Stimulated activated CD8-positive, alpha-beta memory T cell treated with anti-CD3 and anti-CD28 coated beads, Interleukin-4, amount 100 ng/mL, for 1 hour (primary cell): ENCODE measurements at places on chromosomes 11 and 22.

DNA sequence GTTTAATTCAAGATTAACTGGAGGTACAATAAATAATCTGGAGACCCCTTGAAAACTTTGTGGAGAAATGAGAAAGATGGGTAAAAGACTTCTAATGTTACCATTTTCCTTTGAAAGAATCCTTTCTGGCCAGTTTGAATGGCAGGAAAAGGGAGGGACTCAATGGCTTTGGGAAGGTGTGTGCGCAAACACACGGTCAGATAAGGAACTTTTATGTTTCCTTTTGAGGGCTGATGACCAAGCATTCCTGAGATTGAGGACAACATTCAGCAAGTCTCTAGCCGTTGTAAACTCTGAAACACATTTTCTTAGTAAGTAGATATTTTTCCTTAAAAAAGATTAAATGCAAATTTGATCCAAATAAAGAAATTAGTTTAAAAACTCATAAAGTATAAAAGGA is 909.7 kb upstream of the TENM4 start:
- no peak for DNase-seq

DNA sequence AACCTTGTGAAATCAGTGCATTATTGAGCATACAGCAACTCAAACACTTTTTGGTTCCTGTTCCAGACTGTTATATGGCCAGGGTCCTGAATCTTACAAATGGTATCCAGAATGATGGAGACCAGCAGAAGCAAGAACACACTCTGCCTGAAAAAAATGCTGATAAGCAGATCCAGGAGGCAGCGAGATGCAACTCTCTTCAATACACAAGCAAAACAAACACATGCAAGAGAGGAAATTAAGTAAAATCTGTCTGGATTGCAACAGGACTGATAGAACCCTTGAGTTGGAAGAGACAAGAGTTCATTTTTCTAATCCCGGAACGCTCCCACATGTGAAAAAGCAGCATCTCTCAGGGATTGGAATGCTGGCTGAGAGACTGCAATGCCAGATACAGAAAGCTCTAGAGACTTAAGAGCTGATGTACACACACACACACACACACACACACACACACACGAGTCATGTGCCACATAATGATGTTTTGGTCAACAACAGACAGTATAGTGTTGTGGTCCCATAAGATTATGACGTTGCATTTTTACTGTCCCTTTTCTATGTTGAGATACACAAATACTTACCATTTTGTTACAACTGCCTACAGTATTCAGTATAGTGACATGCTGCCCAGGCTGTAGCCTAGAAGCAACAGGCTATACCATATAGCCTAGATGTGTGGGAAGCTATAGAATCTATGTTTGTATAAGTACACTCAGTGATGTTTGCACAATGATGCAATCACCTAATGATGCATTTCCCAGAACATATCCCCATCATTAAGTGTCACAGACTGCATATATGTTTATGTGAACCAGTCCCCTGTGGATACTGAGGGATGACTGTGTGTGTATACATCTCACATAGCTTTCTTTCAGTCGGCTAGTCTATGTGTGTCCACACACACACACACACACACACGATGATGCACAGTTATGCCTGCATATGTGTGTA is 406.6 kb downstream of the LARGE1 start:
- DNase-seq = no peak

DNA sequence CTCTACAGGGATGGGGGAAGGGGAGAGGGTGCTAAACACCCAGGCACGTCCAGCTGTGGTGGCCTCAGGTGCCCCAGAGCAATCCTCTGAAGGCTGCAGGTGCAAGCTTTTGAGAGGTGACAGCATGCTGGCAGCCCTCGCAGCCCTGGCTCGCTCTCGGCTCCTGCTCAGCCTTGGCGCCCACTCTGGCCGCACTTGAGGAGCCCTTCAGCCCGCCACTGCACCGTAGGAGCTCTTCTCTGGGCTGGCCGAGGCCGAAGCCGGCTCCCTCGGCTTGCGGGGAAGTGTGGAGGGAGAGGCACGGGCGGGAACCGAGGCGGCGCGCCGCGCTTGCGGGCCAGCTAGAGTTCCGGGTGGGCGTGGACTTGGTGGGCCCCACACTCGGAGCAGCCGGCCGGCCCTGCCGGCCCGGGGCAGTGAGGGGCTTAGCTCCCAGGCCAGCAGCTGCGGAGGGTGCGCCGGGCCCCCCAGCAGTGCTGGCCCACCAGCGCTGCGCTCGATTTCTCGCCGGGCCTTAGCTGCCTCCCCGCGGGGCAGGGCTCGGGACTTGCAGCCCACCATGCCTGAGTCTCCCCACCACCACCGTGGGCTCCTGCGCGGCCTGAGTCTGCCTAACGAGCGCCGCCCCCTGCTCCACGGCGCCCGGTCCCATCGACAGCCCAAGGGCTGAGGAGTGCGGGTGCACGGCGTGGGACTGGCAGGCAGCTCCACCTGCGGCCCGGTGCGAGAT is 112.1 kb downstream of the TRIM29 start:
- no peak for DNase-seq

DNA sequence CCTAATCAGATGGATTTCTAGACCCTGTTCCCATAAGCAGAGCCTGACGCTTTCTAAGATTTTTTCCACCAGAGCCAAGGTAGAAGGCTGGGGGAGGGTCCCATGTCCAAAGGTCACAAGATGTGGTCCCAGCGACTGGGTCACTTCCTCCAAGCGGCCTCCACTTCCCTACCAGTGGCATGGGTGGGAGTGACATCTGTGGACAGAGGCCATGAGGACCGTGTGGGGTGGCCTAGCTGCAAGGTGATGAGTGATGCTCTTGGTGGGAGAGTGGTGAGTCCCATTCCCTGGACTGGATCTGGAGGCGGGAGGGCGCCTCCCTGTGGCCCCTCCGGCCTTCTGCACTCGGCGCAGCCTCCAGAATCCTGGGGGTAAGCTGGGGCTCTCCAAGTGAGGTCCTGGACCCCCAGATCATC is 32.4 kb upstream of the PRR5 start:
- DNase-seq = no peak

DNA sequence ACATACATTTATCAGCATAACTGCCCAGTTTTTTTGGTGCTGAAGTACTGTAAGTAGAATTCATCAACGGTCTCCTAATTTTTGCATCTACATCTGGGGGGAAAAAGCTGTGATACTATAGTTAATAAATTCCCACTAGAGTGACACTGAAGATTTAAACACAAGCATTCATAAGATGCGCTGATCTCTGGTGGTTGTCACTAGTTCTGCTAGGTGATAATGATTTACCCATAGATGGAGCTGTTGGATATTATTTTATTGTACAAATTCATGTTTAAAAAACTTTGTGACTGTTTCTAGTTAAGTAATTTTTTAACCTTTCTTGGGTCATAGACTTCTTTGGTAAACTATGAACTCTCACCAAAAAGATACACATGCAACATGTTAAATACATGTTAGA is 106.6 kb downstream of the EMSY start:
- no peak for DNase-seq

- no peak for DNase-seq
Observed at GRCh38 chr11:67040147-67040546, 16.5 kb upstream of the RHOD start.

GRCh38 chr11:128399251-128400121 is 187.9 kb downstream of the ETS1 start:
- DNase-seq = no peak

DNA sequence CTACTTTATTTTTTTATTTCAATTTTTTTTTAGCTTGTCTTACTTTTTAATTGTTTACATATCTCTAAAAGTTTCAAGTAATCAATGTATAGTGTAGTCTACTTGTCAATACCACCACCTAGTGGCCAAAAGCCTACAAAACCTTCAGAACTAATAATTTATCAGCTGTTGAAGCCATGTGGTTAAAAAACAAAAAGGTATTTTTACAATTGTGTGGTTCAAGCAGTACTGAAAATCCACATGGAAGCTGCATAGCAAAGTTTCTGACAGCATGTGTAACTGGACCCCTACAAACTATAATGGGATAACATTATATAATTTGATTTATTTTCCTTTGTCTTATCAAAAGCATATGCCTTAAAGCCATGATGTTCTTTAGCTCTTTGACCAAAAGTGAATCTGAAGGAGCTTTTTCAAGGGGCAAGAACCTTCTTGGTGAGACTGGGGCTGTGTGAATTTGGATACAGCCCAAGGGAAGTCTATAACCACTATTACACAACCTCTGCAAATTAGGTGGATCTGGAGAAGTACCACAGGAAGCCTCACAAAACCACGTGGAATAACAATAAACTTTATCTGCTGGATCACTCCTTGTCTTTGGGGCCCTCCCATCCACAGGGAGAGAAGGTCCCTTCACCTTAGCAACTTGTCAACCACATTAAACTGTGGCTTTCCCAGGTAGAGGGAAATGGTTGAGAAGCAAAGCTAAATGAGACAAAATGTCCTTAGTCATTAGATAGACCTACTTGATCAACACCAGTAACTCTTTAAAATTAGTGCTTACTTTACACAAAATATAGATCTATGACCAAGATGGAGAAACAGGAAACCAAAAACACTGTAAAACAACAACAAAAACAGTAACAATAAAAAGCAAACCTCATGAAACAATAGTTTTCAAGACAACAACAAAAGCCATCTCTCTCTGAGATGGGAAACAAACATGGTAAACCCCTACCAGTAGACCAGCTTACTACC is 9.9 kb downstream of the NARS2 start:
- DNase-seq = no peak

GRCh38 chr22:27594474-27595134 is 207.0 kb downstream of the MN1 start:
- DNase-seq = no peak

- no peak for DNase-seq
Observed at GRCh38 chr11:73551677-73552076, 46.2 kb downstream of the FAM168A start.

DNA sequence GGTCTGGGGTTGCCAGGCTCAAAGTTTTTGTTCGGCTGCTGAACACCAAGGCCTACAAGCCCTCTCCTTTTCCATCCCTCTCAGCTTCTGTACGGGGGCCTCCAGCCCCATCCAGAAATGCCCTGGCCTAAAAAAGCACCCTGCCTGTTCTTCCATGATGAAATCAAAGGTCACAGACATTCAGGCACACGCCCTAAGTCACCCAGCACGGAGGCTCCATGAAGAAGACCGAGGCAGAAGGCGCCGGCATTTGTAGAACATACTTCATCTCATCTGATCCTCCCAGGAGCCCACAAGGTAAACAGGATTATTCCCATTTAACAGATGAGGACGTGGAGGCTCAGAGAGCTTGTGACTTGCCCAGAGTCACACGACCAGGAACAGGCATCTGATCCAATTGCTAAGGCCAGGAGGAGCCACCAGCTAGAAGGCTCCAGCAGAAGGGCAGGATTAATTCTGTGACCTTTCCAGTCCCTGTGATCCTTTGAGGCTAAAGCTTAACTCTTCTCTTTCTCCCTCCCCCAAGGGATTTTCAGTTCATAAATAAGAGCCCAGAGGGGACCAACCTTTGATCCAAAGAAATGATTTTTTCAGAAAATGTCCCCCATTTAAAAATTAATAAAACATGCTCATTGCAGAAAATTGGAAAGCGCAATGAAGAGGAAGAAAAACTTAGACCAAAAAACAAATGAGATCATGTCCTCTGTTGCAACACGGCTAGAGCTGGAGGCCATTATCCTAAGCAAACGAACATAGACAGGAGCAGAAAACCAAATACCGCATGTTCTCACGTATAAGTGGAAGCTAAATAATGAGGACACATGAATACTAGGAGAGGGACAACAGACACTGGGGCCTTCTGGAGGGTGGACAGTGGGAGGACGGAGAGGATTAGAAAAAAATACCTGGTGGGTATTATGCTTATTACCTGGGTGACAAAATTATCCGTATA is 38.7 kb downstream of the CYTH4 start:
- no peak for DNase-seq

GRCh38 chr11:69200331-69201065 is 44.8 kb downstream of the SMIM38 start:
- no peak for DNase-seq

GRCh38 chr22:37697538-37697835 is 639 bp downstream of the TRIOBP start:
- no peak for DNase-seq

GRCh38 chr22:35197886-35198285 is 59.4 kb upstream of the HMGXB4 start:
- DNase-seq = no peak

DNA sequence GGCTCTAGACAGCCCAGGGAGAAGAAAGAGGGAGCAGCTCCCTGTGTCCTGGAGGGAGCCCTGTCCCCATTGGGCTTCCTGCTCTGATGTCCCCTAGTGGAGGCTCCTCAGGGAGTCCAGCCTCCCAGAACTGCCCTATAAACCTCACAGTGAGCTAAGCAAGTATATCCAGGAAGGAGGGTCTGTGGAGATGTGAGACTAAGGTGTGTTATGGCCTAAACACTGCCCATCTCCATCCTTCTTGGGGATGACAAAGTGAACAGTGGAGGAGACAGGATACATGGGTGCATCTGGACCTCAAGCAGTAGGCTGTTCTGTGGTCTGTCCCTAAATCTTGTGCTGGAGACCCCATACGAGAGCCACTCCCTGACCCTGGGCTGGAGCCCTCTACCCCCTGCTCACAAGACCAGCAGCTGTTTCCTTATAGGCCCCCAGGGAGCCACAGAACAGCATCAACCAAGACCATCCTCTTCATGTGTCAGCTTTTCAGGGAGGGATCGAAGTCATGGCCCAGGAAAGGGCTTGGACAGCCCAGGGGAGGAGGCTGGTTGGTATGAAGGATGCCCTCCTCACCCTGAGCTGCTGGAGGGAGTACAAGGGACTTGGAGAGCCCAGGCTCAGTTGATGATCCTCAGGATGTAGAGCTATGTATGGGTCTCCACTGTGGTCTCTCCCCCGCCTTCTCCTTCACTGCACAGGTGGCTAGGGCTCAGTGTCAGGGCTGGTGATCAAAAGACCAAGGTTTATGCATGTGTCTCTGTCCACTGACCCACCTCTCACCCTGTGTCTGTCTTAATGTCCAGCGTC is 49.7 kb upstream of the TOP3B start:
- no peak for DNase-seq

- no peak for DNase-seq
Observed at GRCh38 chr11:64643920-64644646, 53.1 kb downstream of the SLC22A12 start.

- no peak for DNase-seq
Observed at GRCh38 chr11:134079317-134079716, 10.4 kb downstream of the JAM3 start.

DNA sequence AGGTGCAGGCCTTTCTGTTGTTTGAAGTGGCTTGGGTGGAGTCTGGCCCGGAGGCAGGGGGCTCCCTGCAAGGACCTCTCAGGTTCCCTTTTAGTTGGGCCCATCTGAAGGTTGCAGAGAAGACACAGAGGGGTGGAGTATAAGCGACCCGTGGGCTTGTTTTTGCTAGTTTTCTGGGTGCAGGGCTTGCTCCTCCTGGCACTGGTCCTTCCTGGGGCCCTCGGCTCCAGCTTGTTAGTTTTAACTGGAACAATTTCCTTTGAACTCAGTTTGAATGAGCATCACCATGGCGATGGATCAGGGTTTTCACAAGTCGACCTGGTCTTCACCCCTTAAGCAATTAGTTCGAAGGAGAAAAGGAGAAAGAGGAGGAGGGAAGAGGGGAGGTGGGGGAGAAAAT is 28.5 kb upstream of the OAF start:
- no peak for DNase-seq

DNA sequence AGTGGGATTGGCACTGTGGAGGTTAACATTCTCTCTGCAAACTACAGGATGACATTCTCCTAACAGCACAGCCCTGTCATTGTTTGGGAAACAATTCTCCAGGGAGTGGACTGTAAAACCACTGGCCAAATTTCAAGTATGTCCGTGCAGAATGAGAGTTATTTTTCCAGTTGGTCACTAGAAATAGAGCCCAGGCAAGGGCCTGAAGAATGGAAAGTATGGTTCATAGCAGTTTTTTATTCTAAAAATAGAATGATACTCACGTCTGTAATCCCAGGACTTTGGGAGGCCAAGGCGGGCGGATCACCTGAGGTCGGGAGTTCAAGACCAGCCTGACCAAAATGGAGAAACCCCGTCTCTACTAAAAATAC is 39.0 kb upstream of the CD44 start:
- DNase-seq = no peak
